AML-193 (cell line): ENCODE measurements at places on chromosomes 3 and 15.

DNA sequence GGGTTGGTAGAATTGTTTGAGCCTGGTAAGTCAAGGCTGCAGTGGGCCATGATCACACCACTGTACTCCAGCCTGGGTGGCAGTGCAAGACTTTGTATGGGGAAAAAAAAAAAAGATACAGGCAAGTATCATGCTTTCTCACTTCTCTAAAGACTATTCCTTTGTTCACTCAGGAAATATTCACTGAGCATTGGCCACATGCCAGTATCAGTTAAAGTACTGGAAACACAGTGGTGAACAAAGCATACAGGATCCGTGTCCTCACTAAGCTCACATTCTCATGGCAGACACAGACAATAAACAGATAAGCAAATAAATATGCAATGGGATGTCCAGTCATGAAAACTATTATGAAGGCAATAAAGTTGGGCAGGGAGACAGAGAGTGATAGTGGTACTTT is 5.1 kb upstream of the MTHFS start:
- no peak for DNase-seq

- no peak for DNase-seq
Observed at GRCh38 chr3:13068269-13069010, 4.8 kb downstream of the IQSEC1 start.

DNA sequence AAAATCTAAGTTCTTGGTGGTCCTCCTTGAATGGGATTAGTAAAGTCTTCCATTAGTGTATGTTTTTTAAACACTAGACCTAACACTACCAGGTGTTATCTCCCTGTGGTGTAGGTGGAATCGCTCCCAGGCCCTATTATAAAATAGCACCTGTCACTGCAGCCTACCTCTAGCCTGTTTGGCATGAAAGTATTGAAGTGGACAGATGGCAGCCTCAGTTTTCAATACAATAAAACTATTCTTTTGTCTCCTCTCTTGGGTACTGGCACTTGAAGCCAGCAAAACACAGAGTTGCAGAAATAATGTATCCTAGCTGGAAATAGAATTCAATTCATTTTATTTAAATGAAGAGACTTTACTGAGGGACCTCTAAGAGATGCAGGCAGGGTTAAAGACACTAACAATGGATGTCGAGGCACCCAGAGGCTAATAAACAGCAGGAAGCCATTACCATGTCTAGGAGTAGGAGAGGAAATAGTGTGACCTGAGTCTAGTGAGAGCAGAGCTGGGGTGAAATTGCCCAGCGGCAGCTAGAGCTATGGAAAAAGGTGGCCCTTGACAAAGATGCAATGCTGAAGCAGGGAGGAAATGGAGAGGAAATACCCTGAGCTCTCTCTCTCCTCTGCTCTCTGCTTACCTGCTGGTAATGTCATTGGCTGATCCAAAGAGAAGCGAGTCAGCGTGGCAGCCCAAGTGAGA is 49.1 kb upstream of the TMEM158 start:
- no peak for DNase-seq

GRCh38 chr3:188660415-188660814 is 506.5 kb downstream of the LPP start:
- DNase-seq, result no peak

- DNase-seq, result no peak
Observed at GRCh38 chr3:34261001-34261385, 462.6 kb downstream of the PDCD6IP start.

GRCh38 chr3:150773616-150774192 is 10.7 kb upstream of the SIAH2 start:
- no peak for DNase-seq

- no peak for DNase-seq
Observed at GRCh38 chr15:25184356-25185155, 229.8 kb downstream of the SNRPN start.

GRCh38 chr3:37210230-37210629 is 35.8 kb upstream of the LRRFIP2 start:
- no peak for DNase-seq

DNA sequence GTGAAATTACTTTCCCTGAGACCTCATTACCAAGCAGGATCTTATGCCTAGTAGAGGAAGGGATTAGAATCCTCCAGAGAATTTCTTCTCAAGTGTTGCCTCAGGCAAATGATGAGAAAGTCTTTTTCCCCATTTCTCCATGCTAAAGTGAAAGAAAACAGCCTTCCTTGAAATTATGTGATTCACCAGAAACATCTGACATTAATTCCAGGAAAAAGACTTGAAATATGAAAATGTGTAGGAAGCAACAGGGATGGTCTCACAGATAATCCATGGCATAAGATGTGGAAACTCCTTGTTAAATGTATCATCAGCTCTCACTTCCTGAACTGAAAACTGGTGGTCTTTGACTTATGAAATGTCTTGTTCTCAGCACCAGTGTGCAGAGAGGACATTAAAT is 17.9 kb upstream of the ABI3BP start:
- no peak for DNase-seq

GRCh38 chr15:67766968-67767367 is 58.3 kb upstream of the SKOR1 start:
- DNase-seq, result no peak
